ENCODE measurements at places on chromosomes 2 and 18.

DNA sequence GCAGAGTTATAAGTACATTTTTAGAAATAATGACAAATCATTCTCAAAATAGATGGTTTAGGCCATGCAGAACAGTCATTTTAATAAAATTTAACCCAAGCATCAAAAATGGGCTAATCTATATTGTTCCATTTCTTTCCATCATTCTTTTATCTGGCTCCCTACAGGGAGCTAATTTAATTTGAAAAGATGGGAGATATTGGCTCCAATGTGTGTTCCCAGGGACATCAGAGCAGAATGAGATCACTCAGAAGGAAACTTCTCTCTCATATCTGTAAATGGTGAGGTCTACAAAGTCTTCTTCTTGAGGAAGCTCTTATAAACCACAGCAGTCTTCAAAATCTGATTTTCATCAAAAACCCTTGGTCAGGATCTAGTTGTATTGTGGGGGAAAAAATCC, 119.4 kb upstream of the RAB6C start:
- no peak for DNase-seq

DNA sequence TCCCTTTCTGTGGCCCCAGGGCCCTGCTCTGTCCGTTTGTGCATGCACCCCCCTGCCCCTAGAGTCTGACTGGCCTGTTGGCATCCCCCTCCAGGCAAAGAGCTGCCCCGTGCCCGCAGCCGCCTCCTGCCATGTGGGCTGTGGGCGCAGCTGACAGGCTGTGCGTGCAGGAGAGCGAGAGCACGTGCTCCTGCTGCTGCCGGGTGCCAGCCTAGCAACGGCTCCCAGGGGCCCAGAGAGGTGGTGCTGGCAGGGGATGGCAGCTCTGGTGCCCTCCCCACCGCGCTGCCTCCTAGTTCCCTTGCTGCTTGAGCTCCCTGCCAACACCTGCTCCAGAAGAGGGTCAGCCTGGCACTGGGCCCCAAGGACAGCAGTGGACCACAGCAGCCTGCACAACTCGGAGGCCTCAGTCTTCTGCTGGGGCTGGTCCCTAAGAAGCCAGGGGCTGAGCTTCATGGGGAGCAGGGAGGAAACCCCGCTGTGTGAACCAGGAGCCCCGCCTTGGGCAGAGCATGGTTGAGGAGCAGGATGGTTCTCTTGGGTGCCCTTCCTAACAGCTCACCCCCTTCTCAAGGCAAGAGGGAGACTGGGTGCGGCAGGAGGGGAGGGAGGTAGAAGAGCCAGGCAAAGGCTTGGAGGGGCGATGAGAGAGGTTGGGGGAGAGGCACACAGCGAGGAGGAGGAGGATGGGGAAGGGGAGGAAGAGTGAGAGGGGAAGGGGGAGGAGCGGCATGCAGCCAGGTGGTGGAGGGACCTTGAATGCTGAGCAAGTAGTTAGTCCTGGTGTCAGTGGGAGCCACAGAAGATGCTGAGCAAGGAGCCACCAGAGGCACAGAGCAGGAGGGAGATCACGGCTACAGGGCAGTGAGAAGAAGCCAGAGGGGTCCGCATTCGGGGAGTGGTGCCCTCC, 23.8 kb upstream of the PTMA start:
- DNase-seq = peak; percentile 61

DNA sequence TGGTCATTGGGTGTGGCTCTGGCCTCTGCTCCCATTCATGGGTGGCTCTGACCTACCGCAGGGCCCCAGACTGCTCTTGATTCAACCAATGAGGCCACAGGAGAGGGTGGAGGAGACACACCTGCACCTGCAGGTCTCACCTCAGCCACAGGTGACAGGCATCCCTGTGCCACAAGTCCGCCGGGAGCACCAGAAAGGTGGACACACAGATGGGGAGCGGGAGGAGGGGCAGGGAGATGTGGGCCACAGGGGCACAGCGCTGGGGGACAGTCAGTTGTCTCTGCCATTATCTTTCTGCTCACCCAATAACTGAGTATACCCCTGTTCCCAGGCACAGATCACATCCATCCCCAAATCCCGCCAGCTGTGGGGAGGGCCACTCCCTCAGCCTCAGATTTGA, 189.1 kb upstream of the SALL3 start:
- DNase-seq = no peak

- DNase-seq = peak; percentile 61
These were observed 130.6 kb upstream of the CBLN2 start for GRCh38 chr18:72674710-72675109.

DNA sequence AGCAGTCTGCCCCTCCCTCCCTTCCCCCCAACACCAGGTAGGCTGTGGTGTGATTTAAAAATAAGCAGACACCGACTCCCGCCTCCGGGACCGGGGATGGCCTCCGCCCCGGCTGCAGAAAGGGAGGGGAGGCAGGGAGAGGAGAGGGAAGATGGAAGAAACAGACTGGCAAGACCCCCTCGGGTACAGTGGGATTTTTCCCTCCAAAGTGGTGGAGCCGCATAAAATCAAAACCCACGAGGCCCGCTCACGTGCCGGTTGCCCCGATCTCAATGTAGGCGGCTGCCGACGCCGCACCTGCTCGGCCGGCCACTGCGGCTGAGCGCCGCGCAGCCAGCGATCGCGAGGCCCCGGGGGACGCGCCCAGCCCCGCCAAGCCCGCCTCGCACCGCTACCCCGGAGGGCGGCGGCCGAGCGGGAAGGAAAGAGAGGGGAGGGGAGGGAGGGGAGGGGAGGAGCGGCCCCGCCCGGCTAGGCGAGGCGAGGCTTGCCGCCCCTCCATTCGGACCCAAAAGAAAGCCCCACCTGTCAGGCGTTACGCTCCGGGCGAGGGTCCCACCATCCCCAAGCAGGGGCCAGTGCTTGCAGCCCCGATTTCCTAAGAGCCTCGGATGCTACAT, 811 bp downstream of the ADD2 start:
- peak; percentile 40 for DNase-seq

- DNase-seq = peak; percentile 39
These were observed 258.5 kb downstream of the TWIST2 start for GRCh38 chr2:239106314-239106908.

Data from NCI-H1694 (cell line).